ENCODE measurements at places on chromosomes 5 and 9. TPM values are rescaled to one million over a fixed set of nuclear protein-coding genes. Genes with fewer than 3 reads are reported as not detected.
A peak's percentile ranks its signal among the peaks of the same experiment; 100 is the strongest.

DNA sequence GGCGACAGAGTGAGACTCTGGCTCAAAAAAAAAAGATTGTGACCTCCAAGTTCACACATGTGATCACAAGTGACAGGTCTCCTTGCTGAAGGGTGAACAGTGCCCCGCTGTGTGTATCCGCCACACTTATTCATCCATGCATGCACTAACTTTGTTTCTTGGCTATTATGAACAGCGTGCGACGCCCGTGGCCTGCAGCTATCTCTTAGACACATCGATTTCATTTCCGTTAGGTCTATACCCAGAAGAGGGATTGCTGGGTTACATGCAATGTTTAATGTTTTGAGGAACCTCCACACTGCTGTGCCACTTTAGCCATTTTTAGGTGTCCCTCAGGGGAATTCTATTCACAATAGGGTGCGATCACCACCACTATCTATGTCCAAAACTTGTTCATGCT is 12.1 kb upstream of the EGFL7 start:
- peaks cover 13% of the 10 kb centered on the region for H3K27me3 ChIP-seq
- no peak overlapping the region for H3K27ac ChIP-seq
- H3K4me1 ChIP-seq = peaks cover 12% of the 10 kb centered on the region
- no peaks in the 10 kb centered on the region for H3K36me3 ChIP-seq

- H3K4me3 ChIP-seq = no peak overlapping the region
- no peak overlapping the region for H3K27ac ChIP-seq
- H3K4me1 ChIP-seq = no peaks in the 10 kb centered on the region
- peak; percentile 16 for DNase-seq
Observed at GRCh38 chr5:152560512-152561137, 155.5 kb upstream of the NMUR2 start.

- no peaks in the 10 kb centered on the region for H3K36me3 ChIP-seq
- peak; percentile 8 for DNase-seq
- H3K27me3 ChIP-seq = no peaks in the 10 kb centered on the region
- H3K4me3 ChIP-seq = no peak overlapping the region
- H3K4me1 ChIP-seq = peaks cover 7% of the 10 kb centered on the region
Observed at GRCh38 chr9:6226696-6227095, 11.1 kb downstream of the IL33 start.

DNA sequence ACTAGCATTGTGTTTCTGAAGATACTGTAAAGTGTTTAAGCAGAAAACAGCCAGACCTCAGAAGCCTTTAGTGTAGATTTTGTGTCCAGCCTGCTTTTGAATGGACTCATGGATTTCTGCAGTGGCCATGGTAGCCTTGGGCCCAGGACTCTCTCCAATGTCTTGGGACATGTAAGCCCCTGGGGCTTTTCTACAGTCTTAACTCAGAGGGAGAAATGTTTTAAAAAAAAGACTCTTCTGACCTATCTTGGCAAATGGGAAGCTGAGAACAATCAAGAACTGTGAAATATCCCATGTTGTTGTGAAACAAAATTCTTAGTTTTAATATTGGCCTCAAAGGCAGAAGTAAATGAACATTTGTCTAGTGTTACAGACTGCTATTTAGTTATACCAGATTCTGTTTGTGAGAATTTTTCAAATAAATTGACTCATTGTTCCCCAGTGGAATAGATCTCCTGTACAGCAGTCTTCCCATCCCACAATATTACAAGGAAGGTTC is 112.5 kb upstream of the DMAC1 start:
- no peak for DNase-seq
- H3K27me3 ChIP-seq = no peaks in the 10 kb centered on the region
- no peak overlapping the region for H3K27ac ChIP-seq
- H3K4me1 ChIP-seq = no peaks in the 10 kb centered on the region

GRCh38 chr9:111937781-111938426 is 41.3 kb downstream of the UGCG start:
- no peaks in the 10 kb centered on the region for H3K4me1 ChIP-seq
- H3K27me3 ChIP-seq = no peaks in the 10 kb centered on the region
- H3K27ac ChIP-seq = peak overlapping the region; percentile 6
- no peak for DNase-seq
- H3K36me3 ChIP-seq = peaks cover 10% of the 10 kb centered on the region

DNA sequence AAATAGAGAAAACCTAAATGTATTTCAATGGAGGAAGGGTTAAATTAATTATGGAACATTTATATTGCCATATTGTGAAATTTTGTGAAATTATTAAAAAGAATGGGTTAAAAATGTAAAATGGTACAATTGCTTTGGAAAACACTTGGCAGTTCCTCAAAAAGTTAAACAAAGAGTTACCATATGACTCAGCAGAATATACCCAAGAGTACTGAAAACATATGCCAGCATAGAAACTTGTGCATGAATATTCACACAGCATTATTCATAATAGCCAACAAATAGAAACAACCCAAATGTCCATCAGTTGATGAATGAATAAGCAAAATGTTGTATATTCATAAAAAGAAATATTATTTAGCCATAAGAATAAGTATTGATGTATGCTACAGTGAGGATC is 181.0 kb upstream of the MAST4 start:
- H3K4me1 ChIP-seq = no peaks in the 10 kb centered on the region
- DNase-seq = no peak
- H3K4me3 ChIP-seq = no peak overlapping the region
- H3K36me3 ChIP-seq = no peaks in the 10 kb centered on the region
- H3K27me3 ChIP-seq = no peaks in the 10 kb centered on the region
- H3K27ac ChIP-seq = no peak overlapping the region

DNA sequence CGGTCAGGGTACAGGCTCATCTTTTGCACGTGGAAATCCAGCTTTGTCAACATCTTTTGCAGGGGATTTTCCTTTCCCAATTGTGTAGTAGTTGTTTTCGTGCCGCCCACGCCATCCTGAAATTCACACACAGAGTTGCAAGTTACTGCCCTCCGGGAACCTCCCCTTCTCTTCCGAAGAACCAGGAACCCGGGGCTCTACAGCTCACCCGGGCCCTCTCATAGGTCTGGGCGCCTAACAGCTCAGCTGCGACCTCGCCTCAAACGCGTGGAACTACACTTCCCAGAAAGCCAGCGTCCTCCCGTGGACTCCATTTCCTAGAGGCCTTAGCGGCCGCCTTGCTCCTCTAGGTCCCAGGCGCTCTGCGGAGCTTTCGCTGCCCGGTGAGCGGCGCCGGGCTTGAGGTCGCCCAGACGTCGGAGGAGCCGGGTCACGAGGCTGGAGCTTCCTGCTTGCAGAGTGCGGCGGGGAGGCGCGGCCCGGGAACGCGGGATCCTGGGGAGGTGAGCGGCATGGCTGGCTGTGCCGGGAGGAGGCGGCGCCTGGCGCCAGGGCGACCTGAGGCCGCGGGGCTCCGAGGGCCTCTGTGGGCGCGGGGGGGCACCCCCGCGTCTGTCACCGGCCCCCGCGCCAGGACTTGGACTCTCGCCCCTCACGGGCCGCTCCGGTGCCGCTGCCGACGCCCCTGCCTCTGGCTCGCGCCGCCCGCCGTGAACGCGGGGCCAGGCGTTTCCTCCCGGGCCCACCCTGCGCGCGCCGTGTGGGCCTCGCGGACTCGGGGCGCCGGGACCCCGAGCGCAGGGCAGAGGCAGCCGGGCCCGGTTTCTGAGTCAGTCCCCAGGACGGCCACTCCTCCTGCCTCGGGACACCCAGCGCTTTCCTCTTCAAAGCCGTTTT is at the start of gene ZNF354B:
Gene ZNF354B, plus strand, starts transcription at position 329 of the 897 bp plus-strand sequence. CDS start 1,095 bp downstream, outside the sequence.
- peak within 1 kb of the TSS; percentile 94 for H3K4me3 ChIP-seq
- peak; percentile 93 for DNase-seq
- H3K4me1 ChIP-seq = peaks cover 4% of the 10 kb centered on the region
- peak within 1 kb of the TSS; percentile 69 for H3K27ac ChIP-seq
- H3K27me3 ChIP-seq = no peaks in the 10 kb centered on the region

DNA sequence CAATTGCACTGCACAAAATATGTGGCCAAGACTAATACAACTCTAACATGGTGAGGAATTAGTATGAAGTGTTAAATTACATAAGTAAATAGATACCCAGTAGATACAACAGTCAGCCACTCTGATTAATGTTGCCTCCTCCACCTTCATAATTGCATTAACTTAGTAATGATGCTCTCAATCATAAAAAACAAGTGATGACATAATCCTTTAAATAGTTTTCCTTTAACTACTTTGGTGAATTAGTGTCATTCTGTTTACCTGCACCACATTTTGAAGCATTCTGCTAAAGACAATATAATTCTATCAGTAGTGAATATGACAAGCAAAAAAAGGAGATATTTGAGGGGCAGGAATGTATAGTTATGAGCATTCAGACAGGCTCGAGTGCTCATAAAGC is 265.9 kb upstream of the SLC24A2 start:
- no peak for DNase-seq
- no peak overlapping the region for H3K27ac ChIP-seq
- H3K4me1 ChIP-seq = no peaks in the 10 kb centered on the region
- H3K36me3 ChIP-seq = no peaks in the 10 kb centered on the region
- H3K4me3 ChIP-seq = no peak overlapping the region

- no peak for DNase-seq
- H3K27ac ChIP-seq = no peak overlapping the region
- H3K4me1 ChIP-seq = no peaks in the 10 kb centered on the region
- peaks cover 5% of the 10 kb centered on the region for H3K36me3 ChIP-seq
- no peak overlapping the region for H3K4me3 ChIP-seq
Observed at GRCh38 chr5:172925336-172925948, 33.8 kb upstream of the RPL26L1 start.

- DNase-seq = no peak
- H3K27ac ChIP-seq = no peak overlapping the region
- H3K27me3 ChIP-seq = peaks cover 3% of the 10 kb centered on the region
- no peaks in the 10 kb centered on the region for H3K36me3 ChIP-seq
- no peaks in the 10 kb centered on the region for H3K4me1 ChIP-seq
Observed at GRCh38 chr5:154567155-154567554, 89.1 kb upstream of the HAND1 start.

- H3K4me3 ChIP-seq = no peak overlapping the region
- no peaks in the 10 kb centered on the region for H3K27me3 ChIP-seq
- H3K36me3 ChIP-seq = no peaks in the 10 kb centered on the region
- no peak for DNase-seq
- peaks cover 9% of the 10 kb centered on the region for H3K4me1 ChIP-seq
Observed at GRCh38 chr5:96340357-96340756, 92.7 kb downstream of the PCSK1 start.

DNA sequence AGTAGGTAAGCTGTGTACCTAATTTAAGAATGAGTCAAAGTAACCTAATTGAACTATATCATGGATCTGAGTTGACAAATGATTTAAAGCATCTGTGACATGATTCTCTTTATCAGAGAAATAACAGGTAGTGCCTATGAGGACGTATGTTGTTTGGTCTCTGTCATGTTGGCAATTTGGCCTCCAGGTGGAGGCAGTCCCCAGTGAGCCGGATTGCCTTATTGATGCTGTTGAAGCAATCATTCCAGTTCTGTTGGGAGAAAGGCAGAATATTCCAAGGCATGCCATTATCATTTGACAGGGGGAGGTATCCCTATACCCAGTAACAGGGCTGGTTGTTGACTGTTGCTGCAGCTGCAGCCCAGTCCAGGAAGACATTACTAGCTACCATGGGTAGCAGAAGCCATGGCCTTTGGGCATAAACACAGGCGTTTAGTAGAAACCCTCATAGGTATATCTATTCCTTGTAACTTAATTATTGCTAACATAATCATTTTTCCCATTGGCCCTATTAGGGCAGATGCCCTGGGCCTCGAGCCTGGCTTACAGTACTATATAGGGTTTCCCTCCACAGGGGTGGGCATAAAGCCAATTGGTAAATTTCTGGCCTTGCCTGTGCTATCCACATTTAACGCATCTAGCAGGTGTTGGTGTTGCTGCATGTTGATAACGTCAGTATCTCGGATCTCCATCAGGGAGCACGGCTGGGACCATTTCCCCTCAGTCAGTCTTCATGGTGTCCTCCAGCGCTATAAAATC is 12.2 kb upstream of the SLC22A4 start:
- DNase-seq = no peak
- H3K27ac ChIP-seq = no peak overlapping the region
- H3K4me1 ChIP-seq = no peaks in the 10 kb centered on the region
- H3K4me3 ChIP-seq = no peak overlapping the region
- no peaks in the 10 kb centered on the region for H3K27me3 ChIP-seq
- no peaks in the 10 kb centered on the region for H3K36me3 ChIP-seq

DNA sequence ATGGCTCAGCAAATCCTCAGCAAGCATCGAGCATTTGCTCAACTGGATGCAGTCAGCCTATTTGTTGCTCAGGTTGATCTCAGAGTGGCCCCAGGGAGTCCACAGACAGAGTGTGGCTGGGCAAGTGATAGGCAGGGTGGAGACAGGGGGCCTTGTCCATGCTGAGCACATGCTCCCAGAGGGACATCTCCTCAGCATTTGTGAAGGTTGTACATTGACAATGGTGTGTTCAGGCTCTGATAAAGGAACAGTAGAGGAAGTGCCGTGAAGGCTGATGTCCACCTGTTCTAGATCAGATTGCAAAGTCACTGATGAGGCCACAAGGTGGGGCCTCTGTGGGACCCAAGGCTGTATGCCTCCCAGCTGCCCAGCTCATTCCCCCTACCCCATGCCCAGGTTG is 50.1 kb upstream of the FOXI1 start:
- H3K36me3 ChIP-seq = no peaks in the 10 kb centered on the region
- DNase-seq = no peak
- no peaks in the 10 kb centered on the region for H3K27me3 ChIP-seq
- no peaks in the 10 kb centered on the region for H3K4me1 ChIP-seq

DNA sequence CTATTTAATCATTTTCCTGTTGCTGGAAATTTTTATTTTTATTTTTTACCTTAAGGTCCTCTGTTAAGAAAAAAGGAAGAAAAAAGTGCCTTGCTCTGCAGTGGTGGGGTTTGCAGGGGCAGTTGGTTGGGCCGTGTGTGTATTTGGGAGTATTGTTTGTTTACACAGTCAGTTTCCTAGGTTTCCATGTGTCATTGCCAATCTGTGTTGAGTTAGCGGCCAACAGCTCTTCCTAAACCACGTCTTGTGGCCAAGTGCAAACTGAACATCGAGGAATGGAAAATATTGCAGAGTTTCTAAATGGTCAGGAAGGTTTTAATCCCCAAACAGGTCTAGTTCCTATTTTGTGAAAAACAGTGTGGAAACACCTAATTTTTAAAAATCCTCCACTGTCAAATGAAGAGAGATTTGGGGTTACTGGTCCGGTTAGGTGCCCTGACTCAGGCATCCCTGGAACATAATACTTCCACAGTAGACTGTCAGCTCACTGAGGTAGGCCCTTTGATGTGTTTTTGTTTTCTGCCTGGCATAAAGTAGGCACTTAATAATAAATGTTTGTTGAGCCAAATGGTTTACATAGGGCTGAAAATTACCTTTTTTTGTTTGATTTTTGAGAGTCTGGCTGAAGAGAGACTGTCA is 37.0 kb downstream of the MAMDC2 start:
- H3K27ac ChIP-seq = peak overlapping the region; percentile 71
- no peak for DNase-seq
- H3K36me3 ChIP-seq = no peaks in the 10 kb centered on the region

- no peaks in the 10 kb centered on the region for H3K36me3 ChIP-seq
- no peaks in the 10 kb centered on the region for H3K27me3 ChIP-seq
- H3K4me3 ChIP-seq = no peak overlapping the region
- no peaks in the 10 kb centered on the region for H3K4me1 ChIP-seq
Observed at GRCh38 chr9:120659209-120659608, 55.1 kb downstream of the MEGF9 start.

GRCh38 chr5:35903631-35904203 is 34.7 kb downstream of the CAPSL start:
- H3K27ac ChIP-seq = no peak overlapping the region
- DNase-seq = no peak
- no peaks in the 10 kb centered on the region for H3K4me1 ChIP-seq
- no peaks in the 10 kb centered on the region for H3K36me3 ChIP-seq
- H3K27me3 ChIP-seq = no peaks in the 10 kb centered on the region

The ELOVL7 gene
- 21.8 TPM for polyA plus RNA-seq

All from small intestine (tissue), 16 donors.